Amygdala (tissue), 56 donors: ENCODE measurements at places on chromosomes 3 and 15.

GRCh38 chr15:81483496-81483895 is 109.5 kb upstream of the TMC3 start:
- DNase-seq = no peak

GRCh38 chr3:78633626-78634025 is 1134.2 kb downstream of the ROBO1 start:
- no peak for DNase-seq

GRCh38 chr3:100060685-100061484 is 53.4 kb downstream of the FILIP1L start:
- DNase-seq = no peak

DNA sequence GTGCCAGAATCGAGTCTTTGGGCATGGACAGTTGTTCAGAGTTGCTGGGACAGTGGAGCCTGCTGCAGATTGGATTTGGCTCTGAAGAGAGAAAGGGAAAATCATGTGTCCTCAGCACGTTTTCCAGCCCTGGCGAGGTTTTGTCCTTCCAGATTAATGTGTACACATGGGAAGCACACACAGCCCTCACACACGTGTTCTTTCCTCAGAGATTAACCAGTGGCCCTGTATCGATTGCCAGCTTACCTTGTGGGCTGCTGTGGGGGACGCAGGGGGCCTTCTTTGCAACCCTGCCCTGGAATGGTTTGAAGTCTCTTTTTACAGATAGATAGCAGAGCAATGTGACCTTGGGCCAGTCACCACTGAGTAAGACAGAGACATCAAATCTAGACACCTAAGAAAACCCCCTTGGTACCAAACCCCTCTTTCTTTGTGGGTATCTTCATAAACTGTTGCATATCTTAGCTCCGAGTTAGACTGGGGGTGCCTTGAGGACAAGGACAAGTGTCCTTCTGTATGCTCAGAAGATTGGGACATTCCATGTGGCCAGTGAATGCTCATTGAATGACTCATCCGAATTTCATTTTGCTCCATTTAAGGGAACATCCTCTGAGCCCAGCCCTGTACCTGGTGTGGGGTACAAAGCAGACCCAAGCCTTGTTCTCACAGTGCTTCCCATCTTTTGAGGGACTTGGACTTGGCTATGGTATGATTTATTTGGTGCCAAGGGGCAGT is 48.0 kb downstream of the SMAD6 start:
- no peak for DNase-seq

DNA sequence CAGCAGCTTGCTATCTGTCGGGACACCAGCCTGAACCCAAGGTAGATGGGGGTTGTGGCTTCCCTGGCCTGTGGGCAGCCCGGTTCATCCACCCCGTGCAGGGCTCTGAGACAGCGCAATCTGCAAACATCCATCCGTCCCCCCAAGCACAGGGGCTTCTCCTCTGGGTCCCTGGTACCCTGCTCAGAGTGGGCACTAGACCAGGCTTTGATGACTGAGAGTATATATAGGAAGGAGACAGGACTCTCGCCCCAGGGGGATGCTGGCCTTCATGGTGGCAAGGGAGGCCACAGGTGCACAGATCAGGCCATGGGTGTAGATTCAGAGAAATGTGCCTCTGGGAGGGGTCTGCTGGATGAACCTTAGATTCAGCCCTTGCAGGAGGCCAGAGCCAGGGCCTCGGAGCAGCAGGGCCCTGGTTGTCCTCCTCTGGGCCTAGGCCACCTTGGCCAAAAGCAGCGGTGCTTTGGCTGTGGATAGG is 40.3 kb downstream of the CFAP100 start:
- DNase-seq = no peak

- DNase-seq = no peak
These were observed 8.7 kb downstream of the HACD2 start for GRCh38 chr3:123576122-123576521.

GRCh38 chr15:79430901-79431635 is 1.1 kb upstream of the MINAR1 start:
- no peak for DNase-seq

GRCh38 chr3:188580659-188581058 is 426.7 kb downstream of the LPP start:
- DNase-seq = no peak

GRCh38 chr15:25894371-25894902 is 31.3 kb upstream of the ATP10A start:
- no peak for DNase-seq

GRCh38 chr3:32421991-32422859 is 30.6 kb downstream of the CMTM7 start:
- no peak for DNase-seq

GRCh38 chr15:56739964-56740640 is 6.8 kb upstream of the ZNF280D start:
- no peak for DNase-seq

DNA sequence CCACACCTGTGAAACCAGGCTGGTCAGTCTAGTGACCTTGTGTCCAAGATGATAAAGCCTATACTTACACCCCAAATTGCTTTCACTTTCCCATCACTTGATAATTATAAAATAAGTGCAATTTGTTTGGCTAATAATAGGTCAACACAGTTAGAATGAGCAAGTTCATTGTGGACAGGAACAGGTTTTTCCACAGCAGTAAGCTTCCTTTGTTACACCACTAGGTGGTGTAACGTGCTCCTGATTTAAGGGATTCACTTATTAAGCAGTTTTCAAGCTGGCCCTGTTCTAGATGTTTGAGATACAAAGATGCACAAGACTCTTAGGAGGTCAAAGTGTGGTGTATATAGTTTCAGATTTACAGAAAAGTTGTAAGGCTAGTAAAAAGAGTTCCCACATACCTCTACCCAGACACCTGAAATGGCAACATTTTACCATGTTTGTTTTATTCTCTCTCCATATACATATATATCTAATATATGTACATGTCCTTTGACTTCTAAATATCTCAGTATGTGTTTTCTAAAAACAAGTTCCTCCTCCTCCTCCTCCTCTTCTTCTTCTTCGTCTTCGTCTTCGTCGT is 6.8 kb upstream of the MFSD1 start:
- no peak for DNase-seq

GRCh38 chr3:186646841-186647240 is 6.6 kb downstream of the FETUB start:
- no peak for DNase-seq

DNA sequence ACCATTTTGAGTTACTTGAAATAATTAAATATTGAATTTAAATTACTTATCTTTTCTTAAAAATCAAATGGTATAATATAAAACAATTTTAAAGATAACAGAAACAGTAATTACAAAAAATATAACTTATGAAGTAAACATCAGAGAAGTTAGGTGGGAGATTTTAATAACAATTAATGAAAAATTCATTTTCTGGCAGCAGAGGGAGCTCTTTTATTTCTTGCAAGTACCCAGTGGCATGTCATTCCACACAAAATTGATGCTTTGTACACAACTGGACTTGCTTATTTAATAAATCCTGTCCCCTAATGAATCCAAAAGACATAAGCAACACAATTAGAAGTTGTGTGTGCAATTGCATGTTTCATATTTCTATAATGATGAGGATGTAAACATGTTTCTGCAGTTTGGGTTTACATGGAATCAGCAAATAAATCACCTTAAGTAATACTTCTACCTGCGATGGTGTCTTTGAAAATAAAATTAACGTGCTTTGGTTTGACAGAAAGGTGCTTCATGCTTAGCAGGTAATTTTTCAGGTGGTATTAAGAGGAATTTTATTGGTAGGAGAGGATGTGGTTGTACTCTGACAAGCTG is 861.3 kb downstream of the ZPLD1 start:
- DNase-seq = no peak

- no peak for DNase-seq
These were observed 532.6 kb upstream of the CCDC54 start for GRCh38 chr3:106844638-106845037.

GRCh38 chr15:29913528-29914135 is 91.4 kb upstream of the TJP1 start:
- no peak for DNase-seq

DNA sequence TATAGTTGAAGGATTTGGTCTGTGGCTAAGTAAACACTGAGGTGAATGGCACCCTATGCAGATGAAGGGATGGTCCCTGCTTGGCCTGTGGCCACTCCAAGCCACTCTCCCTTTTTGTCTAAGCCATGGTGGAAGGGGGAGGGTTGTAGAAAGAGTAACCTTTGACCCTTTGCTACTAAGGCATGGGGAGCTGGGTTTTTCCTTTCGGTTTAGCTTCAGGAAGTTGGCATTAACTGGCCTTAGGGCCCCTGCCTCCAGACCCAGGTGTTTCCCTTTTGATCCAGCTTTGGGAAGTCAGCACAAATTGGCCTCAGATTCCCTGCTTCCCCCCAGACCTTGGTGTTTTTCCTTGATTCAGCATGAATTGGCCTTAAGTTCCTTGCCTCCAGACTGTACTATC is 49.5 kb downstream of the EFCAB12 start:
- no peak for DNase-seq

GRCh38 chr3:175526609-175527280 is 667.6 kb downstream of the NAALADL2 start:
- no peak for DNase-seq

- DNase-seq = no peak
These were observed 204.8 kb downstream of the ABHD5 start for GRCh38 chr3:43895573-43895972.

GRCh38 chr3:104132566-104133403 is 1233.9 kb upstream of the ALCAM start:
- no peak for DNase-seq

DNA sequence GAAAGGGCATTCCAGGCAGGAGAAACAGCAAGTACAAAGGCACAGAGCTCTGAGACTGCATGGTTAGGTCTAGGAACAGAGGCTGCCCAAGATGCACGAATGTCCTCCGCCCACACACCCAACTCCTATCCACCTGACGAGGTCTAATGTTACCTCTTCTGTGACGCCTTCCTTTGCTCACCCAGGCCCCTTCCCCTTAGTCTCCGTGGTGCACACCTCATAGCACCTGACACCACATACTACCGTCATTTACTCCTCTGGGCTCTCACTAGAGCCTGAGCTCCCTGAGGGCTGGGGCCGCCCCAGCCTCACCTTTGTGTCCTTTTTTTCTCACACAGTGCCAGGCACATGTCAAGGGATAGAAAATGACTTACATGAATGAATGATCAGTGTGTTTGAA is 31.0 kb upstream of the RASGRF1 start:
- DNase-seq = no peak

- DNase-seq = no peak
These were observed 698.5 kb downstream of the OTOL1 start for GRCh38 chr3:162195147-162195546.

GRCh38 chr3:116050311-116050915 is 394.9 kb downstream of the LSAMP start:
- DNase-seq = no peak

DNA sequence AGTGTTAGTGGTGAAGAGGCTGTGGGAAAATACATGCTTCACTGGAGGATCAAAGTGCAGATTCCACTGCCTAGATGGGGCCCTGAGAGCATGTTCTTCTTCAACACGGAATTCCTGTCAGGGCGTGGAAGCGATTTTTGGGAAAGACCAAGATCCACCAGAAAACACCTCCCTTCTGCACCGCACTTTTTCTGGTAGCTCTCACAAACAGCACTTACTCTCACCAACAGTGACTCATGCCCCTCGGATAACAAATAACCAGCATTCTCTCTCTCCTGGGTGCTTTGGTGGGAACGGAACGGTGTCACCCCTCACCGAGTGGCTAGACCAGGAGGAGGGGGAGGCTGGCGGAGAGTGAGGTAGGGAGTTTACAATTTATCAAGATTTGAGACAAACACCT is 40.1 kb downstream of the ADAMTSL3 start:
- DNase-seq = no peak

- no peak for DNase-seq
These were observed 50.7 kb downstream of the MYLK start for GRCh38 chr3:123833398-123833785.

- DNase-seq = no peak
These were observed 209.2 kb upstream of the GADL1 start for GRCh38 chr3:31103623-31104180.

GRCh38 chr3:71785532-71786216 is 726 bp upstream of the PROK2 start:
- DNase-seq = no peak
